CD4-positive, CD25-positive, alpha-beta regulatory T cell (primary cell): ENCODE measurements at places on chromosomes 11 and 22. TPM values are rescaled to one million over a fixed set of nuclear protein-coding genes. Genes with fewer than 3 reads are reported as not detected.

Gene ARCN1
- 76.6 TPM for total RNA-seq

Gene NDUFS8
- 66.6 TPM for total RNA-seq

Gene TSGA10IP
- total RNA-seq: not detected

Gene RAG2
- not detected for total RNA-seq

Gene PRDM11
- total RNA-seq: 9.0 TPM

Gene CHRM4
- total RNA-seq: 2.8 TPM

Gene CDC42BPG
- total RNA-seq: 11.6 TPM

Gene SMTN
- 6.5 TPM for total RNA-seq

Gene SAA1
- not detected for total RNA-seq

Gene ACR
- not detected for total RNA-seq

Gene UBQLN3
- total RNA-seq: 0.49 TPM

Gene ACRV1
- not detected for total RNA-seq

Gene MS4A10
- total RNA-seq: not detected

Gene CADM1
- 6.9 TPM for total RNA-seq

Gene GLYATL1
- total RNA-seq: not detected

Gene FOSL1
- 2.7 TPM for total RNA-seq

Gene PAMR1
- not detected for total RNA-seq

Gene TRIM51
- not detected for total RNA-seq

Gene OR6T1
- total RNA-seq: not detected

Gene WBP2NL
- 2.9 TPM for total RNA-seq

Gene C11orf21
- total RNA-seq: 41.8 TPM
